ENCODE measurements at places on chromosomes 11 and 22.

DNA sequence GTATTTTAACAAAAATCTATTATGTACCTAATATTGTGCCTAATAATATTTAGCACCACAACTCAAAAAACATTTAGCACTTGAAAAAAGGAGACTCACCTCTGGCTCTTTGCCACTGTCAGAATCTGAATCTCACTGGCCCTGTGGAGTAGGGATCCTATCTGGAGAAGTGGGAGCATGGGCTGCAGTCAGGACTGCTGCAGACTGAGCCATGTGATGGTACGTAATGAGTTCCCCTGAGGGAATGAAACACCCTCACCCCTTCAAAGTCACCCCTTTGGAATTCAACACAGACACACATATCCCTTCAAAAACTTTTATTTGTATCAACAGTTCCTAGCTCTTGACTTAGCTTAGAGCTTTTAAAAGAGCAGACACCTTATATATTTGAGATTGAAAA is 6.5 kb downstream of the PTPMT1 start:
- no peak for DNase-seq

DNA sequence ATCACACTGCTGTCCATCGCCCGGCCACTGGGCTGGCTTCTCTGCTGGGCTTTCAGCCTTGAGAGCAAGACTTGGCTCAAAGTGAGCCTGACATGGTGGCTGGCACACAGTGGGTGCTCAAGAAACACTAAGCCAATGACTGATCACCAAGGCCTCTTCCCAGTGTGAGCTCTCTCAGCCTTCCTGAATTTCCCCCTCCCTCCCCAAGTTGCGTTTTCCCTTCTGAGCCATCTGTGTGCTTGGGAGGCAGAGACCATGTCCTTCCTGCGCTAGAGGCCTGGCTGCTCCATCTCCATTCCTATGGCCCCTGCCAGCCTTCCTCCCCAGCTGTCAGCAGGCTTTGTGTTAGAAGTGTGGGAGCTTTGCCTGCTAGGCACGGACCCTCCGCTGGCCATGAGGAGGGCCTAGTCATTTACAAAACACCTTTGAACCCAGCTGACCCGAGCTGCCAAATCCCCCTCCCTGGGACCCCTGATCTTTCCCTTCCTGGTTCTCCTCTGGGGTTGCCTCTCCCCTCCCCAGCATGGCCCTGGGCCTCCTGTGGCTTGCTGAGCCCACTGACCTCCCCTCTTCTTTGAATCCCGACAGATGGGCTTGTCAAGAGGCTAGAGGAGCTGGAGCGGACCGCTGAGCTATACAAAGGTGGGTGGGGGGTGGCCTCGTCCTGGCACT is 13.2 kb downstream of the PICK1 start:
- no peak for DNase-seq

- no peak for DNase-seq
Measured at GRCh38 chr22:23816156-23816976, 22.4 kb downstream of the DERL3 start.

GRCh38 chr11:72657411-72658100 is 16.7 kb downstream of the PDE2A start:
- DNase-seq: no peak

DNA sequence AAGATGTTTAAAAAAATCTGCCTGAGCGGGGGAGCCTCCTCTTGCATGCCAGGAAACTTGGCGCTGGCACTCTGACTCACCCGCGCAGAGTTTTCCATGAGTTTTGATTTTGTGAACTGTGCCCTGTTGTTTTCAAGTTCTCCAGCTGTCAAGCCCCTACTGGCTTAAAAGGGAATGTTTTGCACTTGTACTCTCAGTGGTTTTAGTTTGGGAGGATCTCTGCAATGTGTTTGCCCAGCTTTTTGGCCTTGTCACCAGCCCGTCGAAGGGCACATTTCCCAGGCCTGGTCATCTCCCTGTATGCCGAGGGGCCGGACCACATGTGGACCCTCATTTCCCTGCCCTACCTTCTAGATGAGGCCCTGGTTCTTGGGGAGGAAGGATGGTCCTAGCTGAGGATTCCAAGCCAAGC is 12.2 kb downstream of the MRGPRF start:
- DNase-seq: peak; percentile 93

DNA sequence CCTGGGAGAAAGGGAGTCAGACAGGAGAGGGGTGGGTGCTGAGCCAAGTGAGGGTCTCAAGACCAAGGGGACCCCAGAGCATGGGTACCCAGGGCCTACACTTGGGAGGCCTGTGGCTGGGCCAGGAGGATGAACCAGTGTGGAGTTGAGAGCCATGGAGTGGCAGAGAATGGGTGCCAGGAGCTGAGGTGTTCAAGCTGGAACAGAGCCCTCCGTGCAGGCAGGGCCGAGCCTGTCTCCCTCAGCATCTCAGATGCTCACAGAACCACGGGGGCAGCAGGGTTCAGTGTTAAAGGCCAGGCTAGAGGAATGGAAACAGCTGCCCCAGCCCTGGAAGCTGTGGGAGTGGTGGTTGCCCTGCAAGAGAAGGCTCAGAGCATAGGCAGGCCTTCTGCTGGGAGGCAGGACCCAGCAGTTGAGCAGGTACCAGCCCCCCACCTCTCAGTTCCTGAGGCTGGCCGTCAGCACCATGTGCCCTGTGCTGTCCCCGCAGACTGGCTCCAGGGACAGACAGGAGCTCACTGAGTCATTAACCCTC is 32.3 kb downstream of the RSPH14 start:
- DNase-seq: no peak

DNA sequence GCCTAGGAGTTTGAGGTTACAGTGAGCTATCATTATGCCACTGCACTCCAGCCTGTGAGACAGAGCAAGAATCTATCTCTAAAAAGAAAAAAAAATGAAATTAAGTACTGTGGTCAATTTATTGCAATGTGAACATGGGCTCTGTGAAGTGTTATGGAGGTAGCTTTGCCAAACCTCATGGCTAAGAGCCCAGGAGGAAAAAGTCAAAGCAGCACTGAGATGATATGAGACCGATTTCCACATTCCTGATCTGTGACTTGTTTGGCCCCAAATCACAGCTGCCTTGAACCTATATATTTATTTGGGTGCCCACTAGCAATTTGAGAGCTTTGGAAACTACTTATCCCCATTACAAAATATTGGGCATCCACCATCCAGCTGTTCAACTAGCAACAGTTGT is 29.8 kb upstream of the TMEM135 start:
- no peak for DNase-seq

GRCh38 chr11:94127638-94128037 is 1.0 kb upstream of the PANX1 start:
- no peak for DNase-seq

- no peak for DNase-seq
Measured at GRCh38 chr11:44680982-44681597, 45.7 kb upstream of the TSPAN18 start.

- DNase-seq: no peak
Measured at GRCh38 chr22:47878460-47878859, 1116.0 kb downstream of the TBC1D22A start.

DNA sequence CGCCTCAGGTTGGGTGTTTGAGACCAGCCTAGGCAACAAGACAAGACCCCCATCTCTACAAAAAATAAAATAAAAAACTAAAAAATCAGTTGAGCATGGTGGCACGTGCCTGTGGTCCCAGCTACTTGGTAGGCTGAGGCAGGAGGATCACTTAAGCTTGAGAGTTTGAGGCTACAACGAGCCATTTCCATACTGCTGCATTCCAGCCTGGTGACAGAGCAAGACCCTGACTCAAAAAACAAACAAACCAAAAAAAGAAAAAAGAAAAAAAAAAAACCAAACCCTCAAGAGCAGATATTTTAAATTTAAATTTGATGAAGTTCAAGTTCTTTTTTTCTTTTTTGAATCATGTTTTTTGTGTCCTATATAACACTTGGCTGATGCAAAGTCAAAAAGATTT is 7.2 kb upstream of the CCDC83 start:
- no peak for DNase-seq

GRCh38 chr11:61157743-61158142 is 3.5 kb downstream of the VPS37C start:
- DNase-seq: no peak

- no peak for DNase-seq
Measured at GRCh38 chr11:66495401-66495854, 15.0 kb upstream of the BBS1 start.

GRCh38 chr22:24523873-24524272 is 28.7 kb downstream of the UPB1 start:
- DNase-seq: no peak

DNA sequence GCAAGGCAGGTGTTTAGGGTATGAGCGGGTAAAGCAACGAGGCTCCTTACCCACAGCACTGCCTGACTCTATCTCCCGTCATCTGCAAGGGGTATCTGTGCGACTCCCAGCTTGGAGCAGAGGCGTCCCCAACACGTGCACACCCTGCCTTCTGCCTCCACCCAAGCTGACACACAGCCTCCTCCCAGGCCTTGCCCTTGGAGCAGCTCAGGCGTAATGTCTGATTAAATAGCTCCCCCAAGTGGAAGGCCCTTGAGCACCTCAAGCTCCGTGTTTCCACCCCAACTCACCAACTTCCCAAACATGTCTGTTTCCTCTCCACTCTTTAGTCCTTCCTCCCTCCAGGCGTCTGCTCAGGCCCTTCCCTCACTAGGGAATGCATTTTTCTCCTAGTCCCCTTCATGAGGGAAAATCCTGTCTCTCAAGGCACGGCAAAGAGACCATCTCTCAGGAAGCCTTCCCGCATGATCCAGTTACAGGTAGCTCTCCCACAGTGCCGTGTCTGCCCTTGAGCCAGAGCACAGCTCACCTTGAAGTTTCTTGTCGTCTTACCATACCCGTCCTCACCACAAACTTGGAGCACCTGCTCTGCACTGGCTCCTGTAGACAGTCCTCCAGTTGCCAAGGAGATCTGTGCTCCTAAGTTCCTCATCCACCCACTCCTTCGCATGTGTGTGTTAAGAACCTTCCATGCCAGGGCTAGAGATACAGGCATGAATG is 15.8 kb downstream of the CYB5R2 start:
- DNase-seq: peak; percentile 78

DNA sequence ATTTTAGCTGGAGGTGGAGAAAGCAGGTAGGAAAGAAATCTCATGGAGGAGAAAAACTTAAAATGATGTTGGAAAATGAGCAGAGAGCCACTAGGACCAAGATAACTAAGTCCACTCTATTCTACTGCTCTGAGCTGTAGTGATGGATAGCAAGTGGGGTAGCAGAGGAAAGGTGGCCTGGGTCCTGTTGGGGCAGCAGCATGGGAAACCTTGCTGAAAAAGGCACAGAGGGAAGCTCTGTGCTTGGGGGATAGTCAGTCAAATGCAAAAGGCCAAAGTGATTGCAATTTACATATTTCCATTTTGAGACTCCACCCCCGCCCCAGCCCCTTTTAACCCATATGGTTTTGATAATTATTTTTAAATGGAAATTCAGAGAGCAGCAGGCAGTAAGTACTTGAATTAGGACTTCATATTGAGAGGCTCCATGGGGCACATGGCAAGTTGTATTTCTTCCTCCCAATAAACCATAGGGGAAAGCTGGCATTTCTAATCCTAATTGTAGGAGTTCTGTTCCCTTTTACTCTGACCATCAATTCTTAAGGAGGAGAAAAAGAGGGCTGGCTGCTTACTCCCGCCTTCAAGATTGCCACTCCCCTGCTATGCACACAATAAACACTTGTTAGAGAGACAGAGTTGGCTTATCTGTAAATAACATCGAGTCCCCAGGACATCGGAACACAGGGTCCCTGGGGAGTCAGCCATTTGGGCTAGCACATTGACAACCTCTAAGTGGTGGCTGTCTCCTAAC is 1341.5 kb upstream of the TENM4 start:
- no peak for DNase-seq

DNA sequence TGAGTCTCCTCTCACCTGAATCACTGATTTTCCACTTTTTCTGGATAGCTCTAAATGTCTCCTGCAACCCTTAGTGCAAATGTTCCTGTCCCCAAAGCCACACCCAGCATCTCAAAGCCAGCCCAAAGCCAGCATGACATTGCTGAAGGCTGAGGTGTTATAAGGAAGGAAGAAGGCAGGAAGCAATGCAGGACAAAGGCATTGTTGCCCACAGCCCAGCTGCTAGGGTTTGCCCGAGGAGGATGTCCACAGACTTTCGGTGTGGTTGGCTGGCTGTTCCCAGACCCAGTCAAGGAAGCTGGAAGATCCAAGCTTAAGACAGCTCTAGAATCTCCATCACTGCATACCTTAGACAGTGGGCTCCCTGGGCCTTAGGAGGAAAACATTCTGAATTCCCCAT is 23.5 kb downstream of the CHST1 start:
- DNase-seq: no peak

- DNase-seq: no peak
Measured at GRCh38 chr11:45959851-45960250, 37.4 kb downstream of the LARGE2 start.

GRCh38 chr11:19466314-19466713 is 225.6 kb upstream of the E2F8 start:
- DNase-seq: no peak

All from SK-MEL-5 (cell line).